ENCODE measurements at places on chromosomes 2 and 18.

DNA sequence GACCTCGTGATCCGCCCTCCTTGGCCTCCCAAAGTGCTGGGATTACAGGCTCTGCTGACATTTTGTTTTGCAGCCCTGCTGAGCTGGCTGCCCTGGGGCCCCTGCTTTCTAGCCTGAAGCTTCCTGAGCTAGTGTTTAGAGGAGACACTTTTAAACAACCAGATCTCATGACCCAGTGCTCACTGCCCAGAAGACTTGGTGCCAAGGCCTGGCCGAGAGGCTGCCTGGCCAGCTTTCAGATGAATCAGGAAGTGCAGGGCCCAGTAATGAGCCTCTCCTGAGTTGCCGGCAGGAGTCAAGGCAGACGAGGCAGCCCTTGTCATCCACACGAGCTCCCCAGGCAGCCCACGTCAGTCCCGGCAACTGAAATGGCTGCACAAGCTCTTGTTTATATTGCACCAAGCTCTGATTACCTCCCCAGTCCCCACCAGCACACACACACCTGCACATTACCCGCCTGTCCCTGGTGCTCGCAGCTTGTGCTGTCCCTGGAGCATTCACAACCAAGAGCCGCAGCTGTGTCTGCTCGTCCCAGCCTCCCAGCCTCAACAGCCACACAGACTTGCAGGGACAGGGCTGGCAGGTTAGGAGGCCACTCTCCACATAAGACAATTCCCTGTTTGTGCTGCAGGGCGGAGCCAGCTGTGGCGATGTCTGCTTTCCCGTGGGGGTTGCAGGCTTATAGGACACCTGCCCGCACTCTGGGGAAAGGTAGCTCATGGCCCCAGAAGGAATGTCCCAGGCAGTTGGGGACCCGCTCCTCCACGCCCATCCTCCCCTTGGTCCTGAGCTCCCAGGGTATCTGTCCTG, 331.2 kb upstream of the MYT1L start:
- DNase-seq = no peak

DNA sequence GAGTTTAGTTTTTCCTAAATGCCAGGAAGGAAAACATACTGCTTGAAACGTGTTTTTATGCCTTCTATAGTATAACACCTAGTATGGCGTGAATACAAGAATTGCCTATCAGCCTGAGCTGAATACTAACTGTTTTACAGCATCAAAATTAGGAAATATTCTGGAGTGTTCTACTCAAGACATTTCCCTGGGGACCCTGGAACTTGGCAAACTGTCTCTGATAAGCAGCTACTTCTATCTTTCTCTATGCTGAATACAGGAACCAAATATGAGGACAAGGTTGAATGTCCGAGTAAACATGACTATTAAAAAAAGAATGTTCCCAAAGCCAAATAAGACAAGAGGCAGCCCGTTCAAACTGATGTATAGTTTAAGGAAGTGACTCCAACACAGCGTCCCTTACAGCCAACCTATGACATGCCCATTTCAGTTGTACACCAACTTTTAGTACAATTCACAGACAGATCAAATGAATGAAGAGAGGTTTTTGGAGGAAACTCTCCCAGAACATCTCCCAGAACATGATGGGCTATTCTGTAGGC, 951.3 kb upstream of the ACVR2A start:
- no peak for DNase-seq

- DNase-seq = no peak
These were observed 102.0 kb downstream of the DCDC2C start for GRCh38 chr2:3805201-3805939.

DNA sequence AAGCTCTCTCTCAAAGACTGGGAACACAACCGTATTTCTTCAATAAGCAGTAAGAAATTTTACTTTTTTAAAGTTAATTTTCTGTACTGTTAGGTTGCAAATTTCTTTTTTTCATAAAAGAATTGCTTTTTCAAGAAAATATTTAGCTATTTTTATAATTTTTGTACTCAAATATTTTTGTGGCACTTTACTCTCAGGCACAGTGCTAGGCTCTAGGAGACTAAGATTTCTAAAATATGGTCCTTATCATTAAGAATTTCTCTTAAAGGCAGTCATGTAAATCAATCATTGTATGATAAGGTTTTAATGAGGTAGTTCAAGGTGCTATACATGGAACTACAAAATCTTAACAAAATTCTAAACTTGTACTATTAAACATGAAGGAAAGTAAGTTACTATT, 61.4 kb downstream of the MTX2 start:
- no peak for DNase-seq

DNA sequence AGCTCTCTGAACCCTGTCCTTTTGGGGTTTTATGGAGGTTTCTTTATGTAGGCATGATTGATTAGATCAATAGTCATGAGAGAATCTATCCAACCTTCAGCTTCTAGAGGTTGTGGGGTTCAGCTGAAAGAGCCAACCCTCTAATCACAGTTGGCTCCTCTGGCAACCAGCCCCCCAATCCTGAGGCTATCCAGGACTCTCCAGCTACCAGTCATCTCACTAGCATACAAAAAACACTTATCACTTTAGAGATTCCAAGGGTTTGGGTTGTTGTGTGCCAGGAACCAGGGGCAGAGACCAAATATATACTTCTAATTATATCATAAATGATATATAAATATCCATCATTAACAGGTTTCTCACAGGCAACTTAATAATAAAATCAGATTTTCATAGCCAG, 11.7 kb downstream of the WDPCP start:
- DNase-seq = no peak

DNA sequence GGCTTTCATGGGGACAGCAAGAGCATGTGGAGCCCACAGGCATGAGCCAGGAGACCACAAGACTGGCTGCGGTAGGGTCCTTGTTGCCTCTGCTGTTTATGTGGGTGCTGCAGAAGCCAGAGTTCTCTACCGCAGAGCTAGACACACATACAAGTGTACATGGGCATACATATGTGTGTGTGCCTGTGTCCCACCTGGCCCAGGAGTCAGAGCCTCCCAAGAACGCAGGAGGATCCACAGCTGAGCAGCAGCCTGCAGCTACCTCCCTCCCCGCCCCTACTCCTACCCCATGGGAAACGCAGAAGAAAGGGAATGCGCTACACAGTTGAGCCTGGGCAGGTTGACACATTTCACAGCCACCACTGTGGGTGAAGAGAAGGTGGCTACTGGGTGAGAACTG, 438.1 kb upstream of the SMIM21 start:
- DNase-seq = no peak

DNA sequence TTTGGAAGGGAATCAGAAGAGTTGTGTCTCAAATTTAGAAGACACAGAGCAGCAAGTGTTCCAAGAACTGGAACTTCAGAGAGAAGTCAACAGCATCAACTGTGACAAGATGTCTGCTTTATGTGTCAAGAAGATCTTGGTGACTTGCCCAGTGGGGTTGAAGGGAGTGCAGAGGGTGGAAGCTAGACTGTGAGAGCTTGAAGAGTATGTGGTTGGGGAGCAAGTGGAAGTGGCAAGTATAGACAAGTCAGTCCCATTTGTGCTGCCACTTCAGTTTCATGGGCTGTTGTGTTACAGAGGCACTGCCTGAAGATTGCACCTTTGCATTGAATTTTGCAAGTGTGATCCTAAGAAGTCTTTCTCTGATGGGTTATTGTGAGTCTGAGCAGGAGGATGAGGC, 68.7 kb upstream of the MC2R start:
- DNase-seq = no peak

DNA sequence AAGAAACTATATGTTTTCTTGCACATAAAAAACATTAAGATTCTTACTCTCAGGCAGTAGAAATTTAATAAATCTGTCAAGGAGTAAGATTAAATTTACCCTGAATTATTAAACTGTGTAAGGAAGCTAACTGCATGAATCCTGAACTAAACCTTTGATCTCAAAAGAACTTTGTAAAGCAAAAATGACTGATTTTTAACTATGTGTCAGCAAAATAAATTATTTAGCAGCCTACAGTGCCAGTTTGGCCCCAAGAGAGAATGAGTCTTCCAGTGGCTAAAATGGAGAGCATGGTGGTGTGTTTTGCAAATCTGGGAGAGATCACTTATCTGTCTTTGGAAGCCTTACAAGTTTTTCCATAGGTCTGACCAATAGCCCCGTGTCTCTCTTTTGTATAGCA, 190.7 kb downstream of the THSD7B start:
- DNase-seq = no peak

DNA sequence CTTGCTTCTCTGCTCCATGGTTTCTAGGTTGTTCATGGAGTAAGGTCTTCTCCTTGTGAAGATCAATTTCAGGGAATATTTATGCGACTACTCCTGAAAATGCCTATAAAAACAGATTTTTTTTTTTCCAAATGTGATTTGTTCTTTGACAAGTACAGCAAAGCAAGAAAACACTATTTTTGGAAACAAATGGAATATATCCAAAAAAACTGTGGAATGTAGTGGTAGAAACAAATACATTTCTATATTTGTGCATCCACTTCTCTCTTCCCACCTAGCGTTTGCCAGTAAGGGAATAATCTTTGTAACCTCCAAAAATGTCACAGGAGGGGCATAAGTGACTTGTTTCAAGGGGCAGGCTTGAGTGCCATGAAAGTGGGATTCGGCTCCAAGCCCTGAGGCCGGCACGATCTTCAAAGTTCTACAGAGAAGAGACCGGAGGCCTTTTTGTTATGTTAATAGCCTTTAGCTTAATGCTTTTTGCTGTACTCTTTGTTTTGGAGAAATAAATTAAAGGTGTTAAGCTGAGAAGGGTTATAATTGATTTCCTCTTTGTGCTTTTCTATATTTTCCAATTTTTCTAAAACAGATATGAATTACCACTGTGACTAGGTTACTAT, 200.6 kb downstream of the NRP2 start:
- DNase-seq = no peak

DNA sequence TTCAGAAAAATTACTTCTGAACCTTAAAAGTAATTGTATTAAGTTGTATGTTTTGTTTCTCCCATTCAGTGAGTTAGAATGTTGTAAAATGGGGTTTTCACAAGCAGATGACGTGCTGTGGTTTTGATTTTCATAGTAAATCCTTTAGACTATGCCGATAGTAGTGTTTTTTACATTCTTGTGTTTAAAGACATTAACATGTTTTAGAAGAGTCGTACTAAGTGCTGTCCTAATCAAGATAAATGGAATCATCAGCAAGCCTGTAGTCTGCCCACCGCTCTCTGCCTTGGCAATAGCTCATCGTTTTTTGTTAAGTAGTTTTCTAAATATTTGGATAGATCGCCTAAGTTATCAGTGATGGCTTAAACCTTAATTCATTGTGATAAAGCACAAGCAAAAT, 21.5 kb downstream of the PKP4 start:
- DNase-seq = no peak

DNA sequence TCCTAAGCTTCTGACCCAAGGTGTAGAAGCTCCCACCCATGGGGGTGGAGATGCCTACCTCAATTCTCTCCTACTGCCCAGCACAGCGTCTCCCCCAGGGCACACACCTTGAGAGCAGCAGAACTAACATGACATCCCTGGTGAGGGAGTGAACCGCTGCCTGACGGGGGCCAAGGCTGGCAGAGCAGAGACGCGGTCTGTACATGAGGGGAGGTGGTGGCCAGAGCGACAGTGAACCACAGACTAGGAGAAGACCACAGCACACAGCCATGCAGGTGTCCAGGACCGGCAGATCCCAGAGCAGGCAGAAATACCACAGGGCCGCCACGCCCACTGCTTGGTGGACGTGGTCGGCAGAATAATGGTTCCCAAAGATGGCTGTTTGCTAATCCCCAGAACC, 40.4 kb downstream of the TFCP2L1 start:
- no peak for DNase-seq

GRCh38 chr18:21300908-21301200, 58.8 kb downstream of the GREB1L start:
- no peak for DNase-seq

- DNase-seq = peak; percentile 6
These were observed 495.8 kb downstream of the NRXN1 start for GRCh38 chr2:50535971-50536759.

DNA sequence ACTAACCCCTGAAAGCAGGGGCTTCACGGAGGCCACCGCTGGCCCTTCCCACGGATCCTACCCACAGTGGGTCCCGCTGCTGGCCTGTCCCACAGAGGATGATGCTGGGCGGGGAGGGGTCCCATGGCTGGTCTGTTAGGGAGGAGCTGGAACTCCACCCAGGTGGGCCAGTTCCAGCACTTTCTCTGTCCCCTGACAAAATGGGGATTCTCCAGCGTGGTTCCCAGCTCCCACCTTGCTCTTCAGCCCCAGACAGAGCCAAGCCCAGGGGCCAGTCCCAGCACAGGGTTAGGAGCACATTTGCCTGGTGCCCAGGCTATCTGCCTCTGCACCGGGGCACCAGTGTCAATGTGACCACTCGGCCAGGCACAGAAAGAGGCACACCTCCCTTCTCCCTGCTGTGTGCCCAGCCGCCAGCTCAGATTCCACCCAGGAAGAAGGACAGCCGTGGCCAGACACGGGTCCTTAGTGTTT, 50.0 kb downstream of the ANKMY1 start:
- DNase-seq = no peak

- no peak for DNase-seq
These were observed 17.2 kb upstream of the MAL start for GRCh38 chr2:95008306-95008705.

GRCh38 chr18:27010784-27011183, 145.3 kb upstream of the AQP4 start:
- DNase-seq = no peak

DNA sequence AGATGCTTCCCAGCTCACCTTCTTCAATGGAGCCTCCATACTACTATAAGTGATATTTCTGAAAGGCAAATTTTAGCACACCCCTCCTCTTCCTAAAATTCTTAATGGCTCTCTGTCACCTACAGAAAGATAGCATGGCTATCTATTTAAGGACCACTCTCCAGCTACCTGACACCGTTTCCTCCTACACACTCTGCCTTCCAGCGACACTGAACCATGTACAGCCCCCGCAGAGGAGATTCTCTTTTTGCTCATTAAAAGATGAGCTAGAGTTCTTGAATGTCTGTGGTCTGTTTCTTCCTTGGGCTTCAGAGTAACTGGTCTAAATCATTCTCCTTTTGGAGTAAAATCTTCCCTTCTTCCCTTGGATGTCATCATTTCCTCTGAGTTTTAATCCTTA, 38.4 kb upstream of the GAREM1 start:
- no peak for DNase-seq

DNA sequence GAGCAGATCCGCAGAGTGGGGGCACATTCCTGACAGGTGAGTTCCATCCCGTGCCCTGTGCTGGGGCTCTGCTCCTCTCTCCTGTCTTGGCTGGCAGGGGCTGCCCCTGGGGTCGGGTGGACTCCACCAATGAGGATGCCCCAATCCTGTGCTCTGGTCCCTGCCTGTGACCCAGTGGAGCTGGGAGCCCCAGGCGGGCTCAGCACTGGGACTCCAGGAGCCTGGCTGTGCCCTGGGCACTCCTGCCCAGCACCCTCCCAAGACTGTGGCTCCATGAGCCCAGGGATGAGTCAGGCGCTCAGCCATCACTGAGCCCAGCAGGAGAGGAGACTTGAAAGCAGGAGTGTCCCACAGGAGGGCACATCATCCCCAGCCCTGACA, 53.9 kb downstream of the MBP start:
- DNase-seq = no peak

GRCh38 chr18:57439609-57439968, 4.4 kb downstream of the ONECUT2 start:
- DNase-seq = no peak
